ENCODE measurements at places on chromosomes 13 and 19. TPM values are rescaled to one million over a fixed set of nuclear protein-coding genes. Genes with fewer than 3 reads are reported as not detected.

Gene PEG3
- 1.3 TPM for polyA plus RNA-seq

Gene ZNF507
- 8.3 TPM for polyA plus RNA-seq

Gene ZNF616
- 5.2 TPM for polyA plus RNA-seq

Gene EHD2
- polyA plus RNA-seq: 14.2 TPM

Gene PLIN5
- polyA plus RNA-seq: 12.3 TPM

Gene ERICH4
- polyA plus RNA-seq: 0.05 TPM

Gene ARHGAP33
- polyA plus RNA-seq: 18.6 TPM

Gene GPR42
- 0.25 TPM for polyA plus RNA-seq

Gene KIR2DL3
- 0.05 TPM for polyA plus RNA-seq

Gene ATP13A1
- 59.1 TPM for polyA plus RNA-seq

Gene LIM2
- polyA plus RNA-seq: not detected

Gene ICAM4
- 3.8 TPM for polyA plus RNA-seq

Gene SPACA4
- not detected for polyA plus RNA-seq

Gene B3GNT3
- 1.0 TPM for polyA plus RNA-seq

Gene LILRB5
- 8.3 TPM for polyA plus RNA-seq

Gene CEACAM1
- polyA plus RNA-seq: 2.0 TPM

Gene PDX1
- 0.05 TPM for polyA plus RNA-seq

Gene FCAR
- polyA plus RNA-seq: 0.32 TPM

Gene TFDP1
- polyA plus RNA-seq: 30.0 TPM

Gene ABHD17A
- polyA plus RNA-seq: 90.4 TPM

Gene LCP1
- polyA plus RNA-seq: 181 TPM

Gene MUC16
- 7.2 TPM for polyA plus RNA-seq

Gene SLC1A6
- 0.18 TPM for polyA plus RNA-seq

Gene HCN2
- 0.46 TPM for polyA plus RNA-seq

Gene CEBPA
- 10.1 TPM for polyA plus RNA-seq

Gene PTGIR
- polyA plus RNA-seq: 7.8 TPM

Gene KIR3DL2
- 0.21 TPM for polyA plus RNA-seq

Gene CYP4F22
- polyA plus RNA-seq: 0.64 TPM

Gene TMEM238
- polyA plus RNA-seq: 0.23 TPM

Gene CRB3
- polyA plus RNA-seq: 7.0 TPM

Gene SYCN
- polyA plus RNA-seq: not detected

Gene EBI3
- polyA plus RNA-seq: 16.2 TPM
